NCI-H146 (cell line): ENCODE measurements at places on chromosomes 13 and 19.

DNA sequence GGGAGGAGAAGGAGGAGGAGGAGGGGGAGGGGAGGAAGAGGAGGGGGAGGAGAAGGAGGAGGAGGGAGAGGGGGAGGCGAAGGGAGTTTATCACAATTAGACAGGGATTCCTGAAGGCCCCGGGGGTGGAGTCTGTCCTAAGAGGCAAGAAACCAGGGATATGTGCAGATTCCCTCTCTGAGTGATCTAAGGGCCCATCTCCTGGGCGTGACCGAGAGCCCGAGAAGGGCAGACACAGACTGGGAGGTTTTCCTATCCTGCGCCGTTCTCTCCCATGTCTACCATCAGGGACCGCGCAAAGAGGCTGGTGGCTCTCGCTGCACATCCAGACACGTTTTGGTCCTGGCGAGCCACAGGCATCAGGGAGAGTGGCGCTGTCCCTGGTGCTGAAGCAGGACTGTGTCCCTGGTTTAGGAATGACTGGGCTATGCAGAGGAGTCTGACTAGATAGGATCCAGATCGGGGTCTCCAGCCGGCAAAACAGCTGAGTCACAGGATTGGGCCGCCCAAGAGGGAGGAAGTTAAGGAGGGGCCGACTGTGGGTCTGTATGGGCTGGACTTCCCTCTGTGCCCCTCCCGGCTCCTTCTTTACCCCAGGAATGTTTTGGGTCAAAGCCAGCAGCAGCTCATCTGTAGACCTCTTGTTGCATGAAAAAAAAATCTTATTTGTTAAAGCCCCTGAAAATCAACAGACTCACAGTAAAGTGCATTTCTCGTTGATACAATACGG, 17.9 kb upstream of the ZNF175 start:
- no peak for DNase-seq

DNA sequence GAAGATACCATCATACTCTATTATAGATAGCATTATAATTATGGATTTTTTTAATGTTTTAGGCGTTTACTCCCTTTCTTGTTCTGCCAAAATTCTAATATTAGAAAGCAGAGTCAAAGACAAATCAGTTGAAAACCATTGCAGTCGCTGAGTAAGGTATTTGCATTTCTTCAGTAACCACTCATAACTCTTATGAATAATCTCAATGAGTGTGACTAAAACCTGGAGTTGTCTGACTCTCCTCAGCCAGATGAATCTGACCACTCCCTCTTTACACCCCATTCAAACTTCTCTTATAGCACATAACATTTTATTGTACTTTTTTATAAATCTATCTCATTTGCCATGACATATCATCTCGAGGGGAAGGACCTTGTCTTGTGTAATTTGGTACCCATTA, 1006.5 kb downstream of the DIAPH3 start:
- DNase-seq: no peak

- DNase-seq: no peak
Observed at GRCh38 chr13:60654415-60654814, 257.4 kb downstream of the TDRD3 start.

DNA sequence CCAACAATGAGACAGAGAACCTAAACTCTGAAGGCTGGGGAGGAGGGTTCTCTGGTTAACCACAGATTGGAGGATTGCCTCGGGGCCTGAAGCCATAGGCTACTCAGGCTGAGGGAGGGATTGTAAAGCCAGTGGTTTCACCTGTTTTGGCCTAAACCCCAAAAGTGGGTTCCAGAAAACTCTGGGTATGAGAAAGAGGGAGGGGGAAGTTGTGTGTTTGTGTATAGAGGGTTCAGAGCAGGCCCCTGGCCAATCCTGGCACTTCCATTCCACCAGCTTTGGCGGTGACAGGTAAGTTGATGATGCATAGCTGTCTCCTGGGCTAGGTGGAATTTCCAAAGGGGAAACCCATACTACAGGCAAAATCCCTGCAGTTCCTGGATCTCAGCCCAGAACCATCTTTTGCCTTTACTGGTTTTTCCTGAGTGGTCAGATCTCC, 13.5 kb upstream of the CCDC97 start:
- no peak for DNase-seq

GRCh38 chr13:102566513-102566912, 30.3 kb upstream of the TPP2 start:
- no peak for DNase-seq

DNA sequence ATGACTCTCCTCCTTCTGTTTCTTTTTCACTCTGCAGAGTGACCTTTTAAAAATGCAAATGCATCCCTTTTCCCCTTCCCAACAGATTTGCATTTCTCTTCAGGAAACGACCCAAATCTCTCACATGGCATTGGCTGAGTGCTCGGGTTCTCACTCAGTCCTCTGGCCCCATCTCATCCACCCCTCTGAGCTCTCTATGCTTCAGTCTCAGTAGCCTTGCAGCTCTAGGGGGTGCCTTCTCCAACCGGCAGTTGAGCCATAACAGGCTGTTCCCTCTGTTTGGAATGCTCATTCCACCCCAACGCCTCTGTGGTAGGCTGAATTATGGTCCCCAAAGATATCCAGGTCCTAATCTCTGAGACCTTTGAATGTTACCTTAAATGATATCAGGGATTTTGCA, 78.2 kb downstream of the AKAP11 start:
- no peak for DNase-seq

DNA sequence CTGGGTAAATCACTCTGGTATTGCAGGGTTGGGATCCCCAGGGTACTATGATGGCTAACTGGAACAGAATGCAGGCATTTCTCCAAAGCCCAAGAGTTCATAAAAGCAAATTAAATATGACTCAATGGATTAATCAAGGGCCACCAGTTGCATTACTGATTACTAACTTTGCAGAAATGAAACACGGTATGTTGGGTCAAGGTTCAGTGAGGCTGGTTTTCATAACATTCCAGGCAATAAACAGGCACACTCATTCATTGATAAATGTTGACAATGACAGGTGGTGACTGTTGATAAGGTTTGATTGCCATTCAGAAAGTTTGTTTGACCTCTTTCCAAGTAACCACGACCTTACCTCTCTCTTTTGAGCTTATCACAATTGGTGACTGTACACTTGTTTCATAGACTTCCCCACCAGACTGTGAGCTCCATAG, 506 bp upstream of the AP1M1 start:
- DNase-seq: no peak

- DNase-seq: no peak
Observed at GRCh38 chr13:23696610-23697009, 126.4 kb downstream of the TNFRSF19 start.

- DNase-seq: no peak
Observed at GRCh38 chr19:55097864-55098715, 19.3 kb downstream of the PPP1R12C start.

- no peak for DNase-seq
Observed at GRCh38 chr19:57025491-57025890, 94.3 kb upstream of the USP29 start.

- DNase-seq: no peak
Observed at GRCh38 chr13:108276060-108276459, 6.5 kb downstream of the TNFSF13B start.

- DNase-seq: peak; percentile 13
Observed at GRCh38 chr13:104534847-104535246, 1468.6 kb upstream of the SLC10A2 start.

- DNase-seq: no peak
Observed at GRCh38 chr19:43983544-43983911, 460 bp upstream of the ZNF155 start.

- DNase-seq: no peak
Observed at GRCh38 chr13:98524391-98524790, 52.5 kb downstream of the STK24 start.

DNA sequence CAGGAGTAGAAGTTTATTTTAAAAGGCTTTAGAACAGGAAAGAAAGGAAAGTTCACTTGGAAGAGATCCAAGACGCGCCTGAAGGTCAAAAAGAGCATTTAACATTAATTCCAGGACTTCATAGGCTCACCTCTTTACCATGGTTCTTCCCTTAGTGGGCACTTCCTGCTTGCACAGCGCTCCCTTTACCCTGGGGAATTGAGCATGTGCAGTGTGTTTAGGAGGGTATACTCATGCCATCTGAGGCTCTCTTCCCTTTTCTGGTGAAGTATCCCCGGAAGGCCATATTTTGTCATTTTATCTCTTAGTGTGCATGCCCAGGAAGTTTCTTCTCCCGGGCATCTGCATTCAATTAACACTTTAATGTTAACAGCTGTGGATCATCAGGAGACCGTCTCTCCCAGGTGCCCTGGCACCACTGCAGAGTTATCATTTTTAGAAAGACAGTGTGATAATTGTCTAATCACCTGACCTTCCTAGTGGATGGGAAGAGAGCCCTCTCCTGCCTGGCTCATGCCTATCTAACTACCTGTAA, 66.1 kb upstream of the ABCC4 start:
- no peak for DNase-seq

GRCh38 chr19:45450012-45450333, 17.8 kb upstream of the FOSB start:
- no peak for DNase-seq

- no peak for DNase-seq
Observed at GRCh38 chr13:93577105-93577504, 350.5 kb downstream of the GPC6 start.

DNA sequence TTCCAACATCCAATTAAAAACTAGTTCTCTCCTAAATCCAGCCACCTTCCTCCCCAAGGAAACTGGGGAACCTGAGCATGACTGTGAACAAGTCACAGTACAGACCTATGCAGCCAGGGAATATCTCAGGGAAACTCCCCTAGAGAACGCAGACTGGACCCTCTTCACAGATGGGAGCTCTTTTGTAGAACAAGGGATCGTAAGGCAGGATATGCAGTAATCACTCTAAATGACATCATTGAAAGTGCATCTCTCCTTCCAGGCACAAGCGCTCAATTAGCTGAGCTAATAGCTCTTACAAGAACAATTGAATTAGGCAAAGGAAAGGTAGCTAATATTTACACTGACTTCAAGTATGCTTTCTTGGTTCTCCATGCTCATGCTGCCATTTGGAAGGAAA, 1331.7 kb downstream of the UQCRFS1 start:
- no peak for DNase-seq

DNA sequence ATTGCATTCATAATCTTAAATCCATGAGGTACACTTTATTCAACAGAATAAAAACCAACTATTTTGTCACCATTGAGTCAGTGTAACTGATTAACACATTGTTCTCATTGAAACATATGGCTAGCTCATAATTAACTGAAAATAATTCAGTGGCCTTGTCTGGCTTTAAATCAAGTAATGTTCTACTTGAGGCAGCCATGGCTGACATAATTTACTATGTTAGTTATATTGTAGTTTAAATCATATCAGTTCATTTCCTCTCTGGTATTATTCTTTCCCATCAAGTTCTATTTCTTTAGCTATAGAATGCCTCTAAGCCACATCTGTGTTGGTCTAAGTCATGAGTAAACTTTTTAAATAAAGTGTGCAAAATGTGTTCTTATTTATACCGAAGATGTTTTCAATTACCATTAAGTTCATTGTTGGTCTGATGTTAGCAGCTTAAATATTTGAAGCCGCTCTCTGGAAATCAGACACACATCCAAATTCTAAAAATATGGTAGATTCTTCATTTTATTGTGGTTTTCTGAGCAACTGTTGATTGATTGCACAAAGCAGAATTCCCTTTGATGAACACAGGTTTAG, 393.7 kb downstream of the GPC6 start:
- no peak for DNase-seq

DNA sequence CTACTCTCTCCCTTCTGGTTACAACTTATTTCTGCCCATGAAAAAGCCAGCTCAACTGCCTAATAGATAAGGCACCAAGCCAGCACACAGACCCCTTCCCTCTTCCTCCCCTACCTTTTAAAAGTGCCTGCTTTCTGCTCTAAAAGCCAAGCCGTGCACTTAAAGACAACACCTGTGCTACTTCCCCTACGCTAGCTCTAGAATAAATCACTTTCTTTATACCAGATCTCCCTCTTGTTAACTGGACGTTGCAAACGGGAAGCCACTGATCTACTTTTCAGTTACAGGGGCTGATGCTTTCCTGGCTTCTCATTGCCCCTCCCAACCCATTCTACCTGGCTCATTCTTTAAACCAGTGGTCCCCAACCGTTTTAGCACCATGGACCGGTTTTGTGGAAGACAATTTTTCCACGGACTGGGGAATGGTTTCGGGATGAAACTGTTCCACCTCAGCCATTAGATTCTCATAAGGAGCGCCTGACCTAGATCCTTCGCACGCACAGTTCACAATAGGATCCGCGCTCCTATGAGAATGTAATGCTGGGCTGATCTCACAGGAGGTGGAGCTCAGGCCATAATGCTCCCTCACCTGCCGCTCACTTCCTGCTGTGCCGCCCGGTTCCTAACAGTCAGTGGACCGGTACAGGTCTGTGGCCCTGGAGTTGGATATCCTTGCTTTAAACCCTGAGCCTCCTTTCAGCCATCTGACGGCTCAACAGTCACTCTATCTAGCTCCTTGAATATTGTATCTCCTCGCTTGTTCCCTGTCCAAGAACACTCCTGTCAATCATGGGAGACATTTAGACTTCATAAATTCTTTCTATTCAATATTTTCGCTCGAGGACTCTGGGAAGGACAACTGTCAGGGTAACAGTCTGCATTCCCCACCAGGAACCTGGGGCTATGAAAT, 841 bp upstream of the ZNF223 start:
- DNase-seq: peak; percentile 88

- DNase-seq: no peak
Observed at GRCh38 chr13:112761701-112762689, 72.2 kb downstream of the ATP11A start.

- DNase-seq: no peak
Observed at GRCh38 chr19:41434450-41434849, 5.3 kb downstream of the DMAC2 start.

DNA sequence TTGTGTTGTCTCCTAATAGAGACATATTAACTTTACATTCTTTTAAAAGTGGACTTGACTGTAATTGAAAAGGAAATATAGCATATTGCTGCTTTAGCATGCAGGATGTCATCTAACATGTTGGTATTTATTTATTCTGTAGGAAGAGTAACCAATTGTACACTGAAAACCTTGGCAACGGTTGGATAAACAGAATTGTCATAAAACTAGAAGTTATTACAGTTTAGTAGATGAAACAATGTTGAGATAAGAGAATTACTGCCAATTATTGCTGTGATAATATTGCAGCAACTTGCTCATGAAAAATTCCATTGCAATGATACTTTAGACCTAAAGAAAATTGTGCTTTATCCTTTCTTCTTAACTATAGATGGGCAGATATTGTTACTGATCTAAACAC, 7.6 kb upstream of the ERCC5 start:
- no peak for DNase-seq

- DNase-seq: no peak
Observed at GRCh38 chr19:53980539-53981375, 10.7 kb upstream of the CACNG6 start.
